Melanocyte of skin (primary cell): ENCODE measurements at places on chromosomes 11 and 22. TPM values are rescaled to one million over a fixed set of nuclear protein-coding genes. Genes with fewer than 3 reads are reported as not detected.

The ST14 gene
- total RNA-seq: 0.15 TPM in 1 of 2 replicates, not detected in the other

The OR5L1 gene
- not detected in 2 replicates for total RNA-seq

The AMPD3 gene
- 0.31 and 0.33 TPM in 2 replicates for total RNA-seq

The SNX32 gene
- 1.9 and 2.3 TPM in 2 replicates for total RNA-seq

The TP53I11 gene
- 6.8 and 7.7 TPM in 2 replicates for total RNA-seq

The KCNJ1 gene
- total RNA-seq: not detected in 2 replicates

The TMEM126B gene
- 82.6 and 111 TPM in 2 replicates for total RNA-seq

The AQP11 gene
- 3.4 and 5.8 TPM in 2 replicates for total RNA-seq

The ENTHD1 gene
- total RNA-seq: 5.7 and 10.5 TPM in 2 replicates

The TSGA10IP gene
- total RNA-seq: not detected in 2 replicates

The TESMIN gene
- 1.1 and 2.0 TPM in 2 replicates for total RNA-seq

The CCDC87 gene
- total RNA-seq: 0.36 and 0.69 TPM in 2 replicates

The SPTBN2 gene
- total RNA-seq: 9.0 and 9.9 TPM in 2 replicates

The ANKK1 gene
- not detected in 2 replicates for total RNA-seq

The C11orf65 gene
- total RNA-seq: 0.36 and 1.0 TPM in 2 replicates

The OR6A2 gene
- total RNA-seq: 0.69 and 1.1 TPM in 2 replicates

The SUSD2 gene
- total RNA-seq: 0.69 and 3.3 TPM in 2 replicates

The OTOG gene
- not detected in 2 replicates for total RNA-seq

The OR5P2 gene
- not detected in 2 replicates for total RNA-seq

The UQCR10 gene
- 63.3 and 66.5 TPM in 2 replicates for total RNA-seq

The BARX2 gene
- total RNA-seq: not detected in 2 replicates

The MS4A12 gene
- total RNA-seq: 0.34 TPM in 1 of 2 replicates, not detected in the other

The PLEKHA7 gene
- total RNA-seq: 0.15 and 1.00 TPM in 2 replicates

The CHRM4 gene
- total RNA-seq: 0.33 and 0.46 TPM in 2 replicates

The CCDC86 gene
- total RNA-seq: 14.1 and 21.4 TPM in 2 replicates

The SYCE3 gene
- total RNA-seq: not detected in 2 replicates

The SMIM38 gene
- total RNA-seq: under 0.01 and 0.31 TPM in 2 replicates

The SHANK3 gene
- 2.8 and 4.4 TPM in 2 replicates for total RNA-seq

The APOA4 gene
- total RNA-seq: not detected in 2 replicates

The LRRC4C gene
- not detected in 2 replicates for total RNA-seq

The MMP8 gene
- 22.7 and 37.3 TPM in 2 replicates for total RNA-seq
